ENCODE measurements at places on chromosomes 11 and 22.

DNA sequence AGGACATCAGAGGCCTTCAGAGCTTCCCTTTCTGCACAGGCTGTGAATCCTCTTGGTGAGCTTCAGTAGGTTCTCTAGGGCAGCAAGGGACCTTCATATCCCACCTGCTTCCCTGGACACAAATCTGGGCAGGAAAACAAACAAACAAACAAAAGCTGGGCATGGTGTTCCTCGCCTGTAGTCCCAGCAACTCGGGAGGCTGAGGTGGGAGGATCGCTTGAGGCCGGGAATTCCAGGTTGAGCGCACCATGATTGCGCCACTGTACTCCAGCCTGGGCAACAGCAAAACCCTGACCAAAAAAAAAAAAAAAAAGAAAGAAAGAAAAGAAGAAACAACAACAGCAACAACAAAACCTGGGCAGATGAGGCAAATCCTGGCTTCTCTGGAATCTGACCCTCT is 92.9 kb downstream of the CEP164 start:
- no peak for DNase-seq

DNA sequence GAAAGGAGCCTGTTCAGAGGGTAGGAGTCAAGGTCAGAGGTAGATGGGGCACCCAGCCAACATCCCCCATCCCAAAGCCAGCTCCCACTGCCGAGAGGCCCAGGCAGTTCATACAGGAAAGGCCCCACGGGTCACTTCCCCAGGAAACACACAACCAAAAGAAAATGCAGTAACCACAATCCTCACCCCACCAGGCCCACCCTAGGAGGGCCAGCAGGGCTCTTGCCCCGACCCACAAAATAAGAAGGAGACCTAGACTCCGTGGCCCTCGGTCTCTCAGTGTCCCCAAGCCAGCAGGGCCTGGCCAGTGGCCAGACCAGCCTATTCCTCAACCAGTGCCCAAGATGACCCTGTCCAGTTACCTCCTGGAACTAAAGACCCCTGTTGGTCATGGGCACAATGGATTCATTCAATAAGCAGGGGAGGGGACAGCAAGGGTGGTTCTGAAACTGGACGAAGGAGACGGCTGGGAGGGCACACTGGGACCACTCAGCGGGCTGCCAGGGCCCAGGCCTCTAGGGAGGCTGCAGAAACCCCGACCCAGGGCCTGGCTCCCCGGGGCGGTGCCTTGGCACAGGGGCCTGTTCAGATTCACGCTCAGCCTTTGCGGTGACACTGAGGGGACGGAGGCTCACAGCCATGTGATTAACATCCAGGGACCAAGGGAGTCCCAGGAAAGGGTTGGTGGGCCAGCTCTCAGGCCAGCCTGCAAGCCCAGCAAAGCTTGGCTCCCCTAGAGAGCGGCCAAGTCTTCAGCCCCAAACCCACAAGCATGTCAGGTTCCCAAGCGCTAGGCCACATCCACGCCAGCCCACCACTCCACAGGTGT is 5.5 kb downstream of the RAB3IL1 start:
- DNase-seq, result no peak

- DNase-seq, result no peak
Observed at GRCh38 chr11:65448074-65448417, 25.4 kb downstream of the NEAT1 start.

DNA sequence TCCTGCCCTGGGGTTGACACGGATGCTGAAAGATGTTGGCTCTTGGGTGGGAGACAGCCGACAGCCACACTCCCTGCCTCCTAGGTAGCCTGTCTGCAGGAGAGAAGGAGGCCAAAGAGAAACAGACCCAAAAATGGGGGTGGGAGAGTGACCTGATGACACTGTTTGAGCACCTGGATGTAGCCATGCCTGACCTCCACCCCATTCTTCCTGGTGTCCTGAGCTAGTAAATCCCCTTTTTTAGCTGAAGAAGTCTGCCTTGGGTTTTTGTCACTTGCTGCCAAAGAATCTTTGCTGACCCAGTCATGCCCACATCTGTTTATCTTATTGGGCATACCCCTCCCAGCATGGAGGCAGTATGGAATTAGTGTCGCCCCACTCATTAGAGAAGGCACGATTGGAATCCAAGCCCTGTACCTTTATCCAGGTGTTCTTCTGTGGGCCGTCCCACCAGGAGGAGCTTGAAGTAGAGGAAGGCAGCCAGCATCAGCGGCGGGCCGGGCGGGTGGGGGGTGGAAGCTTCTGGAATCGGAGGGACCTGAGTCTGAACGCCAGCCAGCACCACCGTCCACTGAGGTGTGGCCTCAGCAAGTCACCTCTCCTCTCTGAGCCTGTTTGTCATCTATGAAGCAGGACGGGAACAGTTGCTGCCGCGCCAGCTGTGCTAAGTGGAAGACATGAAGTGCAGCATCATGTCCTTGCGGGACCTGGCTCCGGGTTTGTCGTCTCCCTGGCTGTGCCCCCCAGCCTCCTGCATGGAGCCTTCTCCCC is 37.8 kb downstream of the IGHMBP2 start:
- DNase-seq, result no peak

DNA sequence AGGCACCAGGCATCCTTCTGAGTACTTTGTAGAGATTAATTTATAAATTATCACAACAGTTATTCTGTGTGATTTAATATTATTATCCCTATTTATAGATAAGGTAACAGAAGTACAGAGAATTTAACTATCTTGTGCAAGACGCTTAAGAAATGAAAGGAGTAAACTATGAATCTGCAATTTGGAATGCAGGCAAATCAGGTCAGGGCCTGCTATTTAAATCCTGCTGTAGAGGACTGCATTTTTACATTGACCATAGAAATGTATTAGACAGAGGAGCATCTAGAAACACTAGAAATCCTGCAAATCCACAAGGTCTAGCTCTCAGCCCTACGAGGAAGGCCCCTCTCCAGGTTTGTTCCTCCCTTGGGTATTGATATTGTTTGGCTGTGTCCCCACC is 336.2 kb downstream of the ETS1 start:
- no peak for DNase-seq

- no peak for DNase-seq
Observed at GRCh38 chr11:78373689-78374088, 43.9 kb downstream of the GAB2 start.
